CD4-positive, alpha-beta T cell treated with Interleukin-6 at 100 ng/mL for 8 hours (primary cell): ENCODE measurements at places on chromosomes 1 and 21.

- no peak for DNase-seq
Observed at GRCh38 chr1:203135636-203136305, 8.2 kb downstream of the ADORA1 start.

GRCh38 chr1:147853391-147853790, 49.2 kb upstream of the GJA8 start:
- DNase-seq, result no peak

- no peak for DNase-seq
Observed at GRCh38 chr1:17021896-17022295, 10.2 kb upstream of the ATP13A2 start.

GRCh38 chr1:158077411-158078256, 84.2 kb downstream of the KIRREL1 start:
- no peak for DNase-seq

GRCh38 chr1:76961181-76961819, 94.0 kb downstream of the ST6GALNAC5 start:
- no peak for DNase-seq

DNA sequence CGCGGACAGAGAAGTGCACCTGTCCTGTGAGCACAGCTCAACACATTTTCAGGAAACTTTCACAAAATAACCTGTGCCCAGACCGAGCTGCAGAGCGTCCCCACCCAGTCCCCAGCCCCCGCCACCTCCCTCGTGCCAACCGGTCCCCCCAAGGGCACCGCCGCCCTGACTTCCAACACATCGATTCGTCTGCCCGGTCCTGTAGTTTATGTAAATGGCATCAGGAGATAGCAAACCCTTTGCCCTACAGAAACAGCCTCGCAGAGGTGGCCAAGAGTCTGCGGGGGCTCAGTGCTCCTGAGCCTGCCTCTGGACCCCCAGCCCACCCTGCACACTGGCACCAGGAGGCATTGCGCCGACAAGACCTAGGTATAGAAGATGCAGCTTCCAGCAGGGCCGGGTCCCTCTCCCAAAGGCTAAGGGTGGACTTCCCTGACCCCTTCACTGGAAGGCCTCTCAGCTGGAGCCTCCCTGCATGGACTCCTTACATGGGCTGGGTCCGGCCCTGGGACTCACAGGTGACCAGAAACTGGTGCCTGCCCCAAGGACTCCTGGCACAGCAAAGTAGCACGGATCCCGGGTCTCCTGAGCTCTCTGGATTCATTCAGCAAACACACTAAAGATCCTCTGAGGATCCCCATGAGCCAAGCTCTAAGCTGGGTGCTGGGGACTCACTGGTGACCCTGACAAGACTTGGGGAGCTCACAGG, 6.6 kb upstream of the PLEKHG5 start:
- no peak for DNase-seq

- DNase-seq, result no peak
Observed at GRCh38 chr1:91913018-91913417, 27.1 kb upstream of the TGFBR3 start.

DNA sequence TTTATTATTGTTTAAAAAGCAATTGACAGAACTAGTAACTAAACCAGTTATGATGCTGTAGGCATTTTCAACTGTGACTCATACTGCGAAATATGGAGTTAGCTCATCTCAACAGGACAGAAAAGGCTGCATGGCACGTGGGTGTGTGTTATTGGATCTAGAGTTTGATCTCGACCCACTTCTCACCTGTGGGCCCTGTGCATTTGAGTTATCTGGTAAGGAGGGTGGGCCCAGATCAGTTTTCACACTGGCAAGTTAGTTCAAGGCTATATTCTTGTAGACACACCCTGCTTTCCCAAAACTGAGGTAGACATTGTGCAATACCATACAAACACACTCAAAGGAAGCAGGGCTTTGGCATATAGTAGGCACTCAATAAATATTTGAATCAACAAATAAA, 71.3 kb upstream of the PRDX6 start:
- no peak for DNase-seq

DNA sequence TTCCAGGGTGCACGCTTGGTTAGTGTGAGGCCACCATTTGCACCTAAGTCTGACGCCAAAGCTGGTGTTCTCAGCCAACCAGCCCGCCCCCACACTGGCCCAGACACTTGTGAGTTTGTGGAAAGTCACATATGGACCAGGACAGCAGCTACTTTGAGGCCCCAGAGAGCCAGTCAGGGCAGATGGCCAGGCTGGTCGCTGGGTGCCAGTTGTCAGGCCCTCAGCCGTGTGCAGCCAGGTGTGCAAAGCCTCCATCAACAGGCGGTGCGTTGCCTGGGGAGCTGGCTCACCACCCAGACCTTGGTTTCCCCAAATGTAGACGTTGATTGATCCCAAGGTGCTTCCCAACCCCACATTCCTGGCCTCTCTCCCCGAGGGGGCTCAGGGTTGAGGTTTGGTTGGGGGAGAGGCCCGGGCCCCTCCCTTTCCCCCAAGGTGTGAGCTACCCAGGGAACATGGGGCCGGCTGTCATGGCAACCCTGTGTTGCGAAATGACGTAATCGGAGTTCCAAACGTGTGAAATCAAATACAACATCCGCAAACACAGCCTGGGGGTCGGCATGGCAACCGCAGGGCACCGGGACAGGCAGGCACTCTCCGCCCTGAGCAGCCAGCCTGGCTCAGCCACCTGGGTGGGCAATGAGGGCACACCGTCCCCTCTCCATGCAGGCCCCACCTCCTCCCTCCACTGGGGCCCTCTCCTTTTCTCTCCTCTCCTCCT, 42.2 kb upstream of the WNT4 start:
- no peak for DNase-seq

DNA sequence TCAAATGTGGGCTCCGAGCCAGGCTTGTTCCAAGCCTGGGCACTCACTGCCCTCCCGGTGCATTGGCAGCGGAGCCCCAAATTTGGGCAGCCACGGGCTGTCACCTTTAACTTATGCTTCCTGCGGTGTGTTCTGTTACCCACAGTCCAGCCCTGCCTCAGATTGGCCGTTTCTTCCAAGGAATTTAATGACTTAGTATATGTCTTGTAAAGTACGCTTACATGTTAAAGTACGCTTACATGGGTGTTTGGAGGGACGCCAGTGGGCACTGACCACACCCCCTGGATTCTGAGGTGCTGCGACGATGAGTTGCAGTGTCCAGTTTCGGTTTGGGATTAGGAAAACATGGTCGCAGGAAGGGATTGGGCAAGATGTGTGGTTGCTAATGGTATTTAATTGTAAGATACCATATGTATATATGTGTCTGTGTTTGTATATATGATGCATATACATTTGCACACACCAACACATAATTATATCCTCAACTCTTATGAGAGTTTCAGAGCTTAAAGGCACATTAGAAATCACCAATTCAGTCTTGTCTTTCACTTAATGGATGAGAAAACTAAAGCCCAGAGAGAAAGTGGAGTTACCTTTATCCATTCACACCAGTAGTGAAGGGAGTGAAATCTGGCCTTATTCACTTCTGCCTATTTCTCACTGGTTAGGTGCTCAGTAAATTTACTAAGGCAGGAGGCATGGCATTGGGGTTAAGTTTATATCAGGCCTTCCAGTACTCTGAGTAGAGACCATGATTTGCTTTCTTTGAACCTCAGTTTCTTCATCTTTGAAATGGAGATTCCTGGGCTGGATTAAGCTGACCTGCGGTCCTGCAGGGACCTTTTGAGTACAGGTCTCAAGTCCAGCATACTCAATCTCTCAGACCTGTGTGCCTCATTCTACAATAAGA, 1.0 kb downstream of the SMYD2 start:
- DNase-seq, result no peak

GRCh38 chr1:62833529-62833928, 49.6 kb downstream of the ATG4C start:
- DNase-seq, result no peak

- DNase-seq, result peak; percentile 34
Observed at GRCh38 chr1:234214129-234214910, 158.9 kb upstream of the COA6 start.

- no peak for DNase-seq
Observed at GRCh38 chr1:195898924-195899323, 709.3 kb downstream of the KCNT2 start.

GRCh38 chr1:150165622-150166612, 16.2 kb downstream of the PLEKHO1 start:
- peak; percentile 48 for DNase-seq

- no peak for DNase-seq
Observed at GRCh38 chr1:206979379-206980043, 9.3 kb upstream of the FCAMR start.

- no peak for DNase-seq
Observed at GRCh38 chr1:65724151-65724550, 68.5 kb upstream of the PDE4B start.

DNA sequence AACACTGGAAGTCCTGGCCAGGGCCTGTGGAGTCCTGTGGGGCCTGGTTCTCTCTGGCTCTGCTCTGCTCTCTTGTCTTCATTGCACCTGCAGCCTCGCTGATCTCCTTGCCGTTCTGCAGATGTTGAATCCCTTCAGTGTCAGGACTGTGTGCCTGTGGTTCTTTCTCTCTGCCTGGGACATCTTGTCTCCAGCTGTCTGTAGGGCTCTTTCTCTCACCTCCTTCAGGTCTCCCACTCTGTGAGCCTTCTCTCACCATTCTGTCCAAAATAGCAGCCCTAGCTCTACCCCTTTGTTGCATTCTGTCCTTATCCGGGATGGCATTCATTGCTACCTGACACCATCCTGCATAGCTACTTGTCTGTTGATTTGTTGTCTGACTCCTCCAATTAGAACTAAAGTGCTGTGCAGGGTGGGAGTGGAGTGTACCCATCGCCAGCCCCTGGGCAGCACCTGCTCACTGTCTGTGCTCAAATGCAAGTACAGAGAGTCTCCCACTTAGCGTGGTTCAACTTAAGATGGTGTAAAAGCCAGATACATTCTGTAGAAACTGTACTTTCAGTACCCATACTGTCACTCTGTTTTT, 8.9 kb downstream of the PGBD2 start:
- DNase-seq, result no peak

DNA sequence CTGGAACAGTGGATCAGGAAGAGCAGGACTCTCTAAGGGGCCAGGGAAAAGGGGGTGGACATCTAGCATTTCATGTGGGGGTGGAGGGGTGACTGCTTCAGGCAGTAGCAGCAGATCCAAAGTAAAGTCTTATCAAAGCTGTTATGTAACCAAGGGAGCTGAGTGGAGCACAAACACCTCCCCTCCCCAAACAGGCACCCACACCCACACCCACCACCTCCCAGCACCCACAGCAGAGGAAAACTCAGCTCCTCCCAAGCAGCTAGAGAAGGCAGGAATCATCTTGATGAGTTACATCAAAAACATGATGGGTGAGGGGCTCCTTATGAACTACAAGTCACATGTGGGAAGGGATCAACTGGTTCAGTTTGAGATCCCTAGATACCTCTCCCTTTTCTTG, 6.0 kb downstream of the DLGAP3 start:
- DNase-seq, result no peak

GRCh38 chr1:182679684-182680083, 4.7 kb downstream of the RGS8 start:
- no peak for DNase-seq

DNA sequence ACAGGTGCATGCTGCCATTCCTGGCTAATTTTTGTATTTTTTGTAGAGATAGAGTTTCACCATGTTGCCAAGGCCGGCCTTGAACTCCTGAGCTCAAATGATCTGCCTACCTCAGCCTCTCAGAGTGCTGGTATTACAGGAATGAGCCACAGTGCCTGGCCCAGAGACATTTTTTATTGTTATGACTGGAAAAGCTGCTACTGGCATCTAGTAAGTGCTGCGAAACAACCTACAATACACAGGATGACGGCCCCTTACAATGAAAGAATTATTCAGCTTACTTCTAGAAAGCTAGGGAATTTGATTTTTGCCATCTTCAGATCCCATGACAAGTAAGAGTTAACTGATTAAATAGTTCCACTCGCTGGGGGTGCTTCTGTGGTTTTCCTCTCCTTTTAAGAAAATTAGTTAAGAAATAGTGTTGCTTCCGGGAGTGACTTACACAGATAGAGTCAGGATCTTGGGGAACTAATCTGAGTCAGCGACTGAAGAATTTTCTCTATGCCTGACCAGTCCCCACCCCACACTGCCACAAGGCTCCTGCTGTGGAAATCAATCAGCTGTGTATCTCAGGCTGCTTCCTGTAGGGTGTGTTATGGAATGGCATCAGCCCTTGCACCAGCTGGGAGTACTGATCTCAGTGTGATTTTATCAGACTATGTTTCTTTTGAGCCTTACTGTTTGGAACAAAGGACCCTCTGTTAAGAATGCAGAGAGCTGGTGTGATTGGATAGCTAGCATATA, 93.0 kb upstream of the BMP8A start:
- peak; percentile 26 for DNase-seq

- no peak for DNase-seq
Observed at GRCh38 chr1:97108179-97108578, 386.6 kb downstream of the PTBP2 start.

- DNase-seq, result no peak
Observed at GRCh38 chr1:221834698-221835513, 93.0 kb upstream of the DUSP10 start.

DNA sequence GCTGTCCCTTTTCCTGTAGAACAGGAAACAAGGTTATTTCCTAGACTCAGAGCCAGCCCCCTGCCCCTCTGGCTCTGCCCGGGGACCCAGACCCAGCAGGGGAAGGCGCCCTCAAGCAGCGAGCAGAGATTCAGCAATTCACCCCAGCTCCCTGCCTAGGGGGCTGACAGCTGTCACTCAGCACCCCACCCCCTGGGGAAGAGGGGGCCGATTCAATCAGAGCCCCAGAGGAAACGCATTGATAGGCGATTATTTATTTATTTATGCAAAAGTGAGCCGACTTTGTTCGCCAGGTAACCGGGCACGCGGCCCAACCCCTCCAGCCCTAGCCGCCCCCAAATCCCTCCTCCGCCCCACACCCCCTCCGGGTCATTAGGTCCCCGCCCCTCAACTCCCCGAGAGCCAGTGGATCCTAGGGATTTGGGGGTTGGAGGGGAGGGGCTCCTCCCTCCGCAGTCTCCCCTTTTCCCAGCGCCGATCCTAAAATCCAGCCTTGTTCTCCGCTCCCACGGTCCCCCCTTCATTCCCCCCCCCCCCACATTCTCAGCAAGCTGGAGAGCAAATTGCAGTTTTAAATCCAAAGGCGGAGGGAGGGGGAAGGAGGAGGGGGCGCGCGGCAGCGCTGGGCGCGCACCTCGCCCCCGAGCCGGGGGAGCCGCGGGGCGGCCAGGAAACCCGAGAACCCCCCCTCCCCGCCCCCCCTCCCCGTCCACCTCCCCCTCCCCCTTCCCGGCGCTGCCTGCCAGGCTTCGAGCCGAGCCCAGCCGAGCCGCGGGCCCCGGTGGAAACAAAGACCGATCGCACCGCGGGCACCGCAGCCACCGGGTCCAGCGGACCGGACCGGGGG, 1.3 kb downstream of the AHDC1 start:
- peak; percentile 37 for DNase-seq

GRCh38 chr1:165650981-165651625, 20.1 kb downstream of the MGST3 start:
- no peak for DNase-seq

DNA sequence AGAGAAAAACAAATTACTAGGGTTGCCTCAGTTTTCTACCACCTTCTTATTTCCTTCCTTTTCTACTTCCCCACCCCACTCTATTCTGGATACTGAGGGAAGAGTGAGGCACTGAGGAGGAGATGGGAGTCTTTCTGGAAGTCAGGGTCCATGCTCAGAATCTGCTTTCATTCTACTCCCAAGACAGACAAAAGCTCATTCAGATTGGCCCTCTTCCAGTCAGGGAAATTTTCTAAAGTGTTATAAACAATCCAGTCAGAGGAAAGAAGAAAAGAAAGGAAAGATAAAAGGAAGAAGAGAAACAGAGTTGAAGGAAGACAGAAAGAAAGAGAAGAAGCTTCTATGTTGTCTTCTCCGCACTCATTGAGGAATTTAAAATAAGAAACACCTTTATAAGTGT, 228.6 kb downstream of the COP1 start:
- DNase-seq, result no peak

GRCh38 chr1:147665521-147665920, 4.8 kb downstream of the ACP6 start:
- DNase-seq, result no peak
